ENCODE measurements at places on chromosomes 13 and 19. TPM values are rescaled to one million over a fixed set of nuclear protein-coding genes. Genes with fewer than 3 reads are reported as not detected.
A peak's percentile ranks its signal among the peaks of the same experiment; 100 is the strongest.

GRCh38 chr13:65597839-65598818 lies 1632.0 kb downstream of the PCDH9 start:
- DNase-seq: no peak
- H3K36me3 ChIP-seq: no peaks in the 10 kb centered on the region
- no peaks in the 10 kb centered on the region for H3K4me1 ChIP-seq
- H3K4me3 ChIP-seq: no peak overlapping the region
- no peaks in the 10 kb centered on the region for H3K27me3 ChIP-seq

DNA sequence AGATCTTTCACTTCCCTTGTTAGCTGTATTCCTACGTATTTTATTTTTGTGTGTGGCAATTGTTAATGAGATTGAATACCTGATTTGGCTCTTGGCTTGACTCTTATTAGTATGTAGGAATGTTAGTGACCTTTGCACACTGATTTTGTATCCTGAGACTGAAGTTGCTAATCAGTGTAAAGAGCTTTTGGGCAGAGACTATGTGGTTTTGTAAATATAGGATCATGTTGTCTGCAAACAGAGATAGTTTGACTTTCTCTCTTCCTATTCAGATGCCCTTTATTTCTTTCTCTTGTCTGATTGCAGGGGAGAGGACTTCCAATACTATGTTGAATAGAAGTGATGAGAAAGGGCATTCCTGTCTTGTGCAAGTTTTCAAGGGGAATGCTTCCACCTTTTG lies 160.3 kb upstream of the PCDH20 start:
- no peak overlapping the region for H3K27ac ChIP-seq
- no peaks in the 10 kb centered on the region for H3K36me3 ChIP-seq
- no peaks in the 10 kb centered on the region for H3K4me1 ChIP-seq
- H3K4me3 ChIP-seq: no peak overlapping the region
- no peaks in the 10 kb centered on the region for H3K27me3 ChIP-seq

- H3K4me3 ChIP-seq: no peak overlapping the region
- H3K4me1 ChIP-seq: no peaks in the 10 kb centered on the region
- no peak for DNase-seq
- no peak overlapping the region for H3K27ac ChIP-seq
- H3K36me3 ChIP-seq: no peaks in the 10 kb centered on the region
These were observed 180.7 kb downstream of the MTUS2 start for GRCh38 chr13:29000826-29001225.

DNA sequence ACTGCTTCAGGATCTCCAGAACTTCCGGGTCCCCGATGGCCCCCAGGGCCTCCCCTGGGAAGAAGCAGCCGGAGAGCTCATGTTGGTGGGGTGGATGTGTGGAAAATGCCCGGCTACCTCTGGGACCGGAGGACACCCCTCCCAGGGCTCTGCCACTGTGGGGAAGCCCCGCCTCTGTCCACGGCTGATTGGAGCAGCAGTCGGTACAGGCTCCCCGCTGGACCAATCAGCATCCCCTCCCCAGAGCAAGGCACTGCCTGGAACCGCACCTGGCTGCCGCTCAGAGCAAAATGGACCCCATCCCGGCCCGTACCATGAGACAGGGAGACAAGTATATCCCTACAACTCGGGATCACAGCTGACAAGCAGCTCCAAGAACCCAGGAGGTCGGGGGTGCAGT lies 6.4 kb downstream of the DOHH start:
- H3K27me3 ChIP-seq: no peaks in the 10 kb centered on the region
- no peak overlapping the region for H3K27ac ChIP-seq
- no peak overlapping the region for H3K4me3 ChIP-seq
- H3K36me3 ChIP-seq: peaks cover 36% of the 10 kb centered on the region

DNA sequence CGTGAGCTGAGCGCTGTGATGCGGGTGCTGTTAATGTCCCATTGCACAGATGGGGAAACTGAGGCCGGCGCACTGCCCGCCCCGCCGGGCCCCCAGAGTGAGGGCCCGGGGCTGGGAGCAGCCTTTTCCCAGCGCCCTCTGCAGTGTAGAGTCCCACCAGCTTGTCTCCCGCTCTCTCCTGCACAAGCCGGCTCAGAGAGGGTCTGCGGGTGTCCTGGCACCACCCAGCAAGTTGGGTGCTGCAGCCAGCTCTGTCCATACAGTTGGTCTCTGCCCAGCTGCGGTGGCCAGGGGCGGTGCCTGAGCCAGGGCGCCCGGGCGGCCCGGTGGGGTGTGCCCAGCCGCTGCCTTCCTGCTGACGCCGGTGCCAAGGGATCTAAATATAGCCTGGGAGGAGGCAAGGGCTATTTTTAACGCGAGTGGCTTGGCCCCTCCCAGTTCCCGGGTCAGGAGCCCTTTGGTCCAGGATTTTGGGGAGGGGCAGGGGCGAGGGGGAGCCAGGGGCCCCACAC lies 19.3 kb downstream of the GADD45B start:
- no peaks in the 10 kb centered on the region for H3K36me3 ChIP-seq
- peaks cover 45% of the 10 kb centered on the region for H3K4me1 ChIP-seq
- DNase-seq: no peak
- H3K27me3 ChIP-seq: peaks cover 16% of the 10 kb centered on the region
- peak overlapping the region; percentile 58 for H3K4me3 ChIP-seq

- no peak for DNase-seq
- H3K27me3 ChIP-seq: no peaks in the 10 kb centered on the region
- no peaks in the 10 kb centered on the region for H3K4me1 ChIP-seq
These were observed 33.5 kb upstream of the UFM1 start for GRCh38 chr13:38316129-38316528.

DNA sequence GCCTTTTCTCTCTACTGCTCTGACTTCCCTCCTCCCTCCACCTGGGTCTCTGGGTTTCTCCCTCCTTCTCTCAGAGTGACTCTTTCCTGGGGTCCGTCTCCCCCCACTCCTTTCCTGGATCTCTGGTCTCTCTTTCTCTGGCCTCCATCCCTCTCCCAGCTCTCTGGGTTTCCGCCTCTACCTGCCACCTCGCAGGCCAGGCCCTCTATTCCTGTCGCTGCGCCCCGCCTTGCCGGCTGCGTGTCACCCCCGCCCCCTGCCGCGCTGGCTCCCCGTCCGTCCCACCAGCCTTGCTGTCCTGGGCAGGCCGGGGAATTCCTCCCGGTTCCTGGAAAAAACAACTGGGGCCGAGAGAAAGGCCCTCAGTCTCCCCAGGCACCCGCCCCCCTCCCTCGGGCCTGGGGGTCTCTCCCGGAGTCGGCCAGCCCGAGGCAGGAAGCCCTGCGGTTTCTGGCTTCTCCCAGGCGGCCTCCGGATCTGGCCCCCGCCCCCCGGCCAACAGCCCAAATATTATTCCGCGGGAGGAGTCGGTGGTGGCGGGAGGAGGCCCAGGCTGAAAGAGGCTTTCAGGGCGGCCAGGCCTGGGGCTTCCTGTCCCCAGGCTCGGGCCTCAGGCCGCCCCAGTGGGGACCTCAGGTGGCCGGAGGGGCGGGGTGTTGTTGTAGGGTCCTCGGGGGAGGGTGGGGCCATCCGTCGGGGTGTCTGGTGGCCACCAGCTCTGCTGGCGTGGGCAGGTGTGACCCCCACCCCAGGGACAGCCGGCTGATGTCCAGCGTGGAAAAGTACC lies 9.3 kb downstream of the IRF2BP1 start:
- H3K4me3 ChIP-seq: no peak overlapping the region
- no peak overlapping the region for H3K27ac ChIP-seq
- DNase-seq: no peak
- no peaks in the 10 kb centered on the region for H3K36me3 ChIP-seq
- H3K4me1 ChIP-seq: peaks cover 18% of the 10 kb centered on the region

DNA sequence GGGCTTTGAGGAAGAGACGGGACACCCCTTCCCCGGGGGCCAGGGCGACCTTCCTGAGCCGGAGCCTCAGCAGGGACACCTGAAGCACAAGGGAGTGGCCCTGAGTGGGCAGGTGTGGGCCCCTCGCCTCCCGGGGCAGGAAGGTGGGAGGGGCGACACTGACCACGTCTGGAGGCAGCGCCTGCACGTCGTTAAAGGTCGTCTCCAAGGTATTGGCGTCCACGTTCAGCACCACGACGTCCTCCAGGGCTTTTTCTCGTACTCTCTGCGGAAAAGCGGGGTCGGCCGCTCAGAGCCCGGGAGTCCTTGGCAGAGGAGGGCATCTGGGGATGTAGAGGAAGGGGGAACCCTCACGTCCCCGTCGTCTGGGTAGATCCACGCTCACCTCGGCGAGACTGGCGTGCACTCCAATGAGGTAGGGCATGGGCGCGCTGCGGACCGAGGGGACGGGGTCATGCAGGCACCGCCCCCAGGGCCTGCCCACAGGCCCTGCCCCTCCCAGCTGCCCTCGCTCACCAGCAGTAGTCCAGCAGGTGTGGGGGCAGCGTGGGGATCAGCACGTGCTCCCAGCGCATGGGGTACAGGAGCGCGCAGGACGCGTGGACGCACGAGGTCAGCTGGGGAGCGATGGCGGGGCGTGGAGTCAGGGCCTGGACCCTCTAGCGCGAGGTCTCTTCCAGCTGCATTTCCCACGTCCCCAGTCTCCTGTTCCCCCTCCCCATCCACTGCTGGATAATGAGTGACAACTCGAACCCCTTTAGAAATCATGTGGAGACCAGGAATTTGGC lies 6.1 kb downstream of the DENND1C start:
- H3K4me3 ChIP-seq: no peak overlapping the region
- H3K27ac ChIP-seq: no peak overlapping the region
- no peaks in the 10 kb centered on the region for H3K27me3 ChIP-seq
- peaks cover 12% of the 10 kb centered on the region for H3K4me1 ChIP-seq
- peaks cover 38% of the 10 kb centered on the region for H3K36me3 ChIP-seq
- DNase-seq: no peak

GRCh38 chr19:47716270-47716937 lies 3.2 kb downstream of the EHD2 start:
- peaks cover 2% of the 10 kb centered on the region for H3K4me1 ChIP-seq
- H3K27ac ChIP-seq: no peak overlapping the region
- no peaks in the 10 kb centered on the region for H3K36me3 ChIP-seq
- DNase-seq: no peak
- peaks cover 34% of the 10 kb centered on the region for H3K27me3 ChIP-seq

GRCh38 chr13:112154301-112155060 lies 87.5 kb downstream of the SOX1 start:
- H3K4me1 ChIP-seq: no peaks in the 10 kb centered on the region
- no peak overlapping the region for H3K4me3 ChIP-seq
- H3K27me3 ChIP-seq: no peaks in the 10 kb centered on the region
- no peak overlapping the region for H3K27ac ChIP-seq
- H3K36me3 ChIP-seq: no peaks in the 10 kb centered on the region
- no peak for DNase-seq

DNA sequence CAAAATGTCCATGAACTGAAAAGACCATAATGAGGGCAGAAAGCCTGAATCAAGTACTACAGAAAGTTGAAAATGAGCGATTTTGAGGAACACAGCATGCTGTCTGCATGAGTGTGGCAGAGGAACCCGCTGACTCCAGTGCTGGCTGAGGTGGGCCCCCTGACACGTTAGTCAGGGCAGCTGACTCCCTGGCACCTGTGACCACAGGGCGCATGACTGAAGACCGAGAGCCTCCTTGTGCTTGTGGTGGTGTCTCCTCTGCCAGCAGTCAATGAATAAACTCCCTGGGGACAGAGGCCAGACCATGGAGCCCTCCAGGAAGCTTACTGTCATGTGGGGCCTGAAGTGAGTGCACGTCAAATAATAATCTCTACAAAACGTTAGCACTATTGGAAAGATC lies 38.4 kb upstream of the VSTM2B start:
- H3K4me1 ChIP-seq: no peaks in the 10 kb centered on the region
- peak; percentile 1 for DNase-seq
- H3K4me3 ChIP-seq: no peak overlapping the region
- no peaks in the 10 kb centered on the region for H3K36me3 ChIP-seq

- H3K4me1 ChIP-seq: no peaks in the 10 kb centered on the region
- H3K27ac ChIP-seq: no peak overlapping the region
- H3K36me3 ChIP-seq: no peaks in the 10 kb centered on the region
- no peak for DNase-seq
These were observed 127.7 kb downstream of the FRY start for GRCh38 chr13:32159137-32159869.

GRCh38 chr19:48628486-48629296 lies 8.5 kb downstream of the DBP start:
- H3K27me3 ChIP-seq: no peaks in the 10 kb centered on the region
- H3K36me3 ChIP-seq: peaks cover 27% of the 10 kb centered on the region
- DNase-seq: no peak

DNA sequence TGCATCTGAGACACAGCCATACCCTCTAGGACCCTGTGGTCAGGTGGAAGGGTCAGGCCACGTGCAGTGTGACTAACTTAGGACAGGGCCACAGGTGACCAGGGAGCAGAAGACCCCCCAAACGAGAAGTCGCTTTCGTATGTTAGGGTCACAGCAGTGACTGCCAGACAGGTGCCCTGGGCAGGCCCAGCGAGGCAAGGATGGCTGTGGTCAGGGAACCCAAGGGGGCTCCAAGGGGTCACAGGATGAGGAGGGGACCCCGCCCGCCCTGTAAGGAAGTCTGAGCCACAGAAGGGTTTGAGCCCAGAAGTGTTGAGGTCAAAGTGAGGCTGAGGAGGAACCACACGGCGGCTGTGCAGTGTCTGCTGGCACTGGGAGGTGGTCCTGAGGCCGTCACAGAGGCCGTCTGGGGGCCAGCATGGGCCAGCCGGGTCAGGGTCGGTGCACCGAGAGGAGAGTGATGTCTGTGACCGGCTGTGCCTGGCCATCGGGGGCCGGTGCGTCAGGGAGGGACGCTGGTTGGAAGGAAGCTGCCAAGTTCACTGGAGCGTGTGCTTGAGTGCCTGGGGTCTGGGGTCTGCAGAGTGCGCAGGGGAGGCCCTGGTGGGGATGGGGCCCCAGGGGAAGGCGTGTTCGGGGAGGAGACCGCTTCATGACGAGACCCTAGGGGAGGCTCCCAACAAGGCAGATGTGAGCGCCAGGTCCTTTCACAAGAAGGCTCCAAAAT lies 24.8 kb upstream of the TMEM255B start:
- H3K4me3 ChIP-seq: no peak overlapping the region
- no peaks in the 10 kb centered on the region for H3K4me1 ChIP-seq
- H3K27ac ChIP-seq: no peak overlapping the region

Gene ZNF784
- 5.2 TPM for total RNA-seq

Gene IL4I1
- total RNA-seq: 1.2 TPM

Gene ZNF85
- total RNA-seq: 24.7 TPM

Gene CDC16
- 71.4 TPM for total RNA-seq

Gene CD70
- total RNA-seq: 17.3 TPM

Gene OR7C1
- not detected for total RNA-seq

Gene SIGLEC11
- not detected for total RNA-seq

Gene TSSK6
- total RNA-seq: 3.9 TPM

Gene ZNF132
- total RNA-seq: 6.0 TPM

Gene LGALS14
- total RNA-seq: not detected
